HT1080 (cell line): ENCODE measurements at places on chromosomes 13 and 19. TPM values are rescaled to one million over a fixed set of nuclear protein-coding genes. Genes with fewer than 3 reads are reported as not detected.
A peak's percentile ranks its signal among the peaks of the same experiment; 100 is the strongest.

DNA sequence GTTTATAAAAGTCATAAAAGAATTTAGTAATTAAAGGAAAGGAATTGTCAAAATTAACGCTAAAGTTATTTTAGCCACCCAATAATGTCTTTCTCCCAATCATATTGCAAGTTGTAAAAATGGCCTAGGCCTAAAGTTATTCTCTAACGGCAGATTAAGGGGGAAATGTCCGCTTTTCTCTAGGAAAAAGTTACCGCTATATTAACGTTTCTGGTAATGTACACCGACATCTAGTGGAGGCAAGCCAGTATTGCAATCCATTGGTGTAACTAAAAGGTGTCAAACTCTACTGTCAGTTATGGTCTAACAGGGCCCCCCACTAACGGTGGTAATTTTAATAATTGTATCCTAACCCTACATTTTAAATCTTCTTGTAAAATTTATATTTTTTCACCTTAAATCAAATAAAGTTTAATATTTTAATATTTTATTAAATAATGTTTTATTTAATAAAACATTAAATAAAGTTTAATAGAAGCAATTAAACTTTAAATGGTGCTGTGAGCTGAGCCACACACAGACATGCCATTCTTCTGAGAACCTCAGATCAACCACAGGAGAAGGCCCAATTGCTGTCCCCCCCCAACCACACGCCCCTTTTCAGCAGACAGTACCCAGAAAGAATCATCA is 35.9 kb upstream of the ZSCAN5A start:
- DNase-seq: no peak

FBXW9 gene
- 14.0 and 22.2 TPM in 2 replicates for total RNA-seq

LILRB2 gene
- not detected in 2 replicates for total RNA-seq

SLITRK6 gene
- 0.10 and 0.84 TPM in 2 replicates for total RNA-seq

EID2 gene
- 19.4 and 21.8 TPM in 2 replicates for total RNA-seq

DNA sequence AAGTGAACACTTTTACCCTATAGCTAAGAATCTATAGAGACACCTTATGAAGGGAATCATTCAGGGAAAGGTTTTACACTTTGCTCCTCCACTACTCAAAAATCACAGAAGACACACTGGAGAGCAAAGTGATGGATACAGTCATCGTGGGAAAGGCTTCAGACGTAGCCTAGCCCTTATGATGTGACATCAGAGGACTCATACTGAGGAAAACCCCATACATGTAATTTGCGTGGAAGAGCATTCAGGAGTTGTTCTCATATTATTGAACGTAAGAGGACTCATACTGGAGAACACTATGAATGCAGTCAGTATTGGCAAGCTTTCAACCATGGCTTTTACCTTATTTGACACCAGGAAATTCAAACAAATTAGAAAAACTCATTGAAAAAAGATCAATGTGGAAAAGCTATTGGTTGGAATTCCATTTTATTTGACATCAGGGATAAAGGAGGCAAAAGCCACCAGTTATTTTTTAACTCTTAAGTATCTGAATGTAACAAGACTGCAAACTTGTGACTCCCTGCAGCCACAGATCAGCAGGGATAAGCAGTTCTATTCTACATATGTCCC is 16.1 kb upstream of the ZNF274 start:
- DNase-seq: no peak

DNA sequence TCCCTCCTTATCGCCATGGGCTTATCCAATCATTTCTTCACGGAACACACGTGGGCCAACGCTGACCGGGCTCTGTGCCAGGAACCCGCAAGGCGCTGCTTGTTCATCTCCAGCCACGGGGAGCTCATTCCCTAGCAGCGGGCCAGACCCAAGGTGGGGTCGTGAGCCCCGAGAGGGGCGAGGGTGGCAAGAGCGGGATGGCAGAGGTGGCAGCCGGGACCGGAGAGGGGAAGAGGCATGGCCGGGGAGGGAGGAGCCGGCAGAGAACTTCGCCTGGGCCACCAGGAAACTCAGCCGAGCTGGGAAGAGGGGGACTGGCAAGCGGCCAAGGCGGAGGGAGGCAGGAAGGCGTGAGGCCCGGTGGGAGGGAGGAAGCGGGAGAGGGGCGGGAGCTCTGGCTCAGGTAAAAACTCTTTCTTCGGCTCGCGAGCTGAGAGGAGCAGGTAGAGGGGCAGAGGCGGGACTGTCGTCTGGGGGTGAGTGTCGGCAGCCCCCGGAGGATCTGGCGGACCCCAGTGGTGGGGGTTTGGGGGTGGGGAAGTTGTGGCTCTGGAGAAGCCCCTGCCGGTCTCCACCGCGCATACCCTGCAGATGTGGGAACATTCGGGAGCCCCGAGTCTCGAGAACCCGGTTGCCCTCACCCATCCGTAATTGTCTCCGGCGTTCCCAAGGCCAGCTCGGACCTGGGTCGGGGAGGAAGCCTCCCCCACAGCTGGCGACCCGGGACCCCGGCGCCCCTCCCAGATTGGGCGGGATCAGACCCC is at the start of gene B3GNT3:
B3GNT3 (plus strand) TSS at position 408 of the 764 bp plus-strand sequence. CDS start 12,670 bp downstream, outside the sequence.
- peak; percentile 15 for DNase-seq

DNA sequence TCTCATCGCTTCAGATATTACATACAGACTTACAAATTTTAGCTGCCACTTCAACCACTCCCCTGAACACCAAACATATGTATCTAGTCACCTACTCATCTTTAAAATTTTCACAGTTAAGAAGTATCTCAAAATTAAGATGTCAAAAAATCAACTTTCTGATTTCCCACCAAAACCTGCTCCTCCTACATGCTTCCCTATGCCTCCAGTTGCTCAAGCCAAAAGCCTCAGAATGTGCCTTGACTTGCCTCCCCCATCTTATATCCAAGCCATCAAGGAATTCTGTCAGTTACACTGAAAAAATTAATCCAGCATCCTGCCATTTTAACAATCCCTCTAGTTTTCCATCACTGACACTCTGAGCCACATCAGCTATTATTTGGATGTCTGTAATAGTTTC is 85.0 kb downstream of the SPRY2 start:
- DNase-seq: no peak

DNA sequence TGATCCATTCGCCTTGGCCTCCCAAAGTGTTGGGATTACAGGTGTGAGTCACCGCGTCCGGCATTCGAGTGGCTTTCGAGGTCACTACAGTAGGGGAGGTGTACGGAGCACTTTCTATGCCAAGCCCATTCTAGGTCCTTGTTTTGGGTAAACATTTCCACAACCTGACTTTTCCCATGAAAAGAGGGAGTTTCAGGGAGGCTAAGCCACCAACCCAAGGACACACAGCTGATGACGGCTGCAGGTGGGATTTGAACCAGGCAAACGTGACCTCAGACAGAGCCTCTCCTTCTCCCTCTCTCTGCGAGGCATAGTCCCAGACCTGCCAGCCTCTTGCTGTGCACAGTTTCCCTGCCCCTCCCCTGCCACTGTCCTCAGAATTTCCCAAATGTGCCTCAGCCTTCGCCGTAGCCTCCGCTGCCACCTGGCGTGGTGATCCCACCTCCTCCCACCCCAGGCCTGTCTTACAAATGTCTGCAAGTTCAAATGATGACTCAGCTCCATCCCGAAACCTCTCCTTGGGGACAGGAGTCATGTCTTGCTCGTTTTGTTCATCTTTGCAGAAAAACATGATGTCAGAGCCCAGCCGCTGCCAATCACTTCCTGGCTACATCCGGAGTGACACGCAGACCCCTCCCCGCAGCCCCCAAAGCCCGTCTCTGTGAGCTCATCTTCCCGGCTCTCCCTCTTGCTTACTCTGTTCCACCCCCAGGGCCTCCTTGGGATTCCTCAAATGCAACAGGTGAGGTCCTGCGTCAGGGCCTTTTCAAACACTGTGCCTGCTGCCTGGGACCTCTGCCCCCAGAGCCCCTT is 6.6 kb upstream of the GADD45B start:
- DNase-seq: peak; percentile 91

- DNase-seq: peak; percentile 76
These were observed 43.1 kb downstream of the TMEM255B start for GRCh38 chr13:113802090-113802531.

MEDAG gene
- not detected in 2 replicates for total RNA-seq

DNA sequence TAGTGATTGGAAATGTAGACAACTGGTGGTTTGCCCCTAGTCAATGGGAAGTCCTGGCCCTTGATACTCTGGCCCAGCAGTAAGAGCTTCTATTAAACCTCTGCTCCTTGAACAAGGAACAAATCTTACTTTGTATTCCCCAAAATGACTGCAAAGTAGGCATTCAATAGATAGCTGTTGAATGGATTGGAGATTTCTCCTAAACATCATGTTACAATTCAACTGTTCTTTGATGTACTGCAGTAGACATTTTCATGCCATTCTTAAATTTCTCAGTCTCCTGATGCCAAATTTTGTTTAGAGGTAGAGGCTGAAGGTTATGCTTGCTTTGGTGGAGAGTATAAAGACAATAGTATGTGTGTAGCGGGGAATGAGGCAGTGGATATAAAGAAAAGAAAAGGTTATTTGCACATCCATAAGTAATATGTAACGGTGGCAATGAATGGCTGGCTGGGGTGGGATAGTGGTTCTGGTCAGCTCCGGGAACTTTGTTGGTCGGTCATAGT is 12.8 kb downstream of the MIR17HG start:
- no peak for DNase-seq
